ENCODE measurements at places on chromosomes 5 and 9. TPM values are rescaled to one million over a fixed set of nuclear protein-coding genes. Genes with fewer than 3 reads are reported as not detected.
A peak's percentile ranks its signal among the peaks of the same experiment; 100 is the strongest.

- peak; percentile 88 for DNase-seq
Measured at GRCh38 chr5:43019614-43020398, 20.3 kb downstream of the ANXA2R start.

DNA sequence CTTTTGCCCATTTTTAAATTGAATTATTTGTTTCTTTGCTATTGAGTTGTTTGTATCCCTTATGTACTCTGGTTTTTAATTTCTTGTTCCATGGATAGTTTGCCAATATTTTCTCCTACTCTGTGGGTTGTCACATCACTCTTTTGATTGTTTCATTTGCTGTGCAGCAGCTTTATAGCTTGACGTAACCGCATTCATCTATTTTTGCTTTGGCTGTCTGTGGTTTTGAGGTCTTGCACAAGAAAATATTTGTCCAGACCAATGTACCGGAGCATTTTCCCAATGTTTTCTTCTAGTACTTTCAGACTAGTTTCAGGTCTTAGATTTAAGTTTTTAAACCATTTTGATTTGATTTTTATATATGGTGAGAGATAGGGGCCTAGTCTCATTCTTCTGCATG is 36.2 kb upstream of the ZNF366 start:
- no peak for DNase-seq

DNA sequence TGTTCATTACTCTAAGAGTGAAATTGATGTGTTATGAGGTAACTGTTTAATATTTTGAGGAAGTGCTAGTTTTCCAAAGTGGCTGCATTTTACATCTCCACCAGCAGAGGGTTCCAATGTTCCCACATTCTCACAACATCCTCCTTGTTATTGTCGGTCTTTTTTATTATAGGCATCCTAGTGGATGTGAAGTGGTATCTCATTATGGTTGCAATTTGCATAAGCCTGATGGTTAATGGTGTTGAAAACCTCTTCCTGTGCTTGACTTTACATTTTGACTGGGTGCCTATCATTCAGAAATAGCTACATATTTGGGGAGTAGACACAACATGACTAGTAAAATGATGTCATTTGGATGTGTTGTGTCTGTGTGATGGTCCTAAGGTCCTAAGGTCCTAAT is 143.6 kb downstream of the MRPS30 start:
- peak; percentile 18 for DNase-seq

The WHRN gene
- 2.3 TPM for total RNA-seq

DNA sequence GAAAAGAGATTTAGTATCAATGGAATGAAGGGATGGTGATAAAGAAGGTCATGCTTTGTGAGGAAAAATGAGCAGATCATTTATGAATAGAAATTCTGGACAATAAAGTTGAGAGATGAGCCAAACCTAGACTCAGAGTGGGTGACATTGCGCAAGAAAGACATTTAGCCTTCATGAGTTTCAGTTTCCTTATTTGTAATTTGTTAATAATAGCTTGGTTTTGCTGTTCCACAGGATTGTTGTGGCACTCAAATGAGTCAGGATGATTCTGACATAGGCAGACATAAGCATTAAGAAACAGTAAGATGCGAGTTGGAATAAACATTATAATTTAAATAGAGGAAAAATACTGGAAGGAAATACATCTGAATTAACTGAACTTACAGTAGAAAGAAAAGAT is 34.8 kb downstream of the ITGA2 start:
- no peak for DNase-seq

- DNase-seq: no peak
Measured at GRCh38 chr9:33187519-33188218, 20.5 kb upstream of the B4GALT1 start.

DNA sequence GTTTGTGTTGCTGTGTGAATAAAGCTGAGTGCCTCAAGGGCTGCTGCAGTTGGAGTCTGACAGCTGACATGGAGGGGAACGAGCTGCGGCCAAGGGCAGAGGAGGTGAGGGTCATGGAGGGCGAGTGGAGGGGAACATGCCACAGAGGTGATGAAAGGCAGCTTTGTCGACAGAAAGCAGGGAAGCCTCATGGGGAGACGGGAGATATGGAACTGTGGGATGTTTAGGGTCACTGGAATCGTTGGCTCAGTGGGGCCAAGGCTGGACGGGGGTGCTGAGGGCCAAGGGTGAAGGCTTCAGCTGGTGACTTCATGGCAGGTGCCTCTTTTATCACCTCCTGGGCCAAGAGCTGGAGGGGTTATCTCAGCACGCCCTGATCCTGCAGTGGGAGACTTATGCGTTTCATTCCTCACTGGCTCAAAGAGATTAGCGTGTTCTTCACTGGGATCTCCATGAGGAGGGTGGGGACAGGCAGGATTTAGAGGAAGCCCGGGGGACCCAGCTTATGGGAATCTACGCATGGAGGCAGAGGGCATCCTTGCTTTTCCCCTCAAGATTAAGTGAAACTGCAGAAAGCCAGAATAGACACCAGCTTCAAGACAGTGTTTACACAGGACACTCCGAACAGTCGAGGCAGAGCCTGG is 42.2 kb downstream of the FAM240B start:
- no peak for DNase-seq

DNA sequence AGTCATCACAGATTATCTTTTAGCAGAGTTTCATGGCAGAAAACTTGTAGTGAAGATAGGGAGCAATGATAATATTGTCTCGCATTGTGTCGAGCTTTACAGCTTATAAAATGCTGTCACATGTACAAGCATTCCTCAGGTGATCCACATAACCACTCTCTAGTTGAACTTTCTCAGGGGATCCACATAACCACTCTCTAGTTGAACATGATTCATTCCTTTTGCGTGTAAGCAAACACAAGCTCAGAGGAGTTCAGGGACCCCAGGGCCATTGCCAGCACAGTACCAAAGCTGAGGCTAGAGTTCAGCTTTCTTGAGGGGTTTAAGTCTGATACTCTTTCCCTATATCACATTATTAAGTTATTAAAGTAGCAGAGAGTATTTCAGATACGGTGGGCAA is 86.7 kb downstream of the CDH6 start:
- DNase-seq: no peak

DNA sequence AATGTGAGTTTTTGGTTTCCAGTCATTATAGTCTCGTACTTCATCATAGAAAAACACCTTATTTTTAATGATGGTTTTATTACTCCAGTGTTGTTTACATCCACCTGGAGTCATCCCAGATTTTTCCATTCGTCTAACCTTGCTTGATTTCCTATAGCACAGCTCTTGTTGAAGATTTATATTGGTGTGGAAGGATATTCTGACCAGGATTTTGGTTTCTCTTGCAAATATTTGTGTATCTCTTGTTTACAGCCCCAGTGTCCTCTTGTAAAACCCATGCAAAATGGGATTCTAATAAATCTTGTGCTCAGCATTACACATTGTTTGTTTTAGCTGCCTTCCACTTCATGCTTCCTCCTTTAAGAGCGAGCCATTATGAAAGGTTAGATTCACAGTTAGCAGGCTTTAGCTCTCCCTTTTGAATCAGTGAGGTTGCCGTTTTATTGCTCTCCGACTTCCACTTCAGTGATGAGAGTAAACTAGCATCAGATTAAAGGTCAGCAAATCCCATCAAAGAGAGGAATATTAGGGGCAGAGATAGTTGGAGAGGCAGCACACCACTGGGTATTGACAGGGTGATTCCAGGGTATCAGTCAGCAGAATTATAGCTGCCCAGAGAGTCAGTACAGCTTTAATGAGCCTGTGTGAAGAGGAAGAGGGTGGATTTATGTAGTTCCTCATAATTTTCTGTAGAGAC is 157.1 kb downstream of the PBX3 start:
- no peak for DNase-seq
